Mucosa of gallbladder (tissue), 1 donor: ENCODE measurements at places on chromosomes 3 and 15. TPM values are rescaled to one million over a fixed set of nuclear protein-coding genes. Genes with fewer than 3 reads are reported as not detected.

GRCh38 chr3:56119575-56120349, 348.5 kb downstream of the ERC2 start:
- DNase-seq = peak; percentile 11

DNA sequence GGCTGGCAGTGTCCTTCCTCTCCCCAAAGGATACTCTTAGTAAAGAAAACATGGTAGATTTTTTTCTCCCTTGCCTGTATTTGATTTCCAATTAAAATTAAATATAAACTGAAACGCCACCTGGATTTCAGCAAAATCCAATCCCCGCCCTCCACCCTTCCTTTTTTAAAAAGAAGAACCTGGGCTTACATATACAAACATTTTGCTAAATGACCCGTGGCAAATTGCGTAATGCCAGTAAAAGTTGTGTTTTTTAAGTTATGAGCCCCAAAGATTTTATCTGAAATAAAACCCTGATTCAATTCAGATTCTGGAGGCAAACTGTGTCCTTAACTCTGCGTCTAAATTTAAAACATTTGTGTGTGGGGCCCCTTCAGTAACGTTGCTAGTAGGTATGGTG, 403.0 kb downstream of the FOXP1 start:
- no peak for DNase-seq

- DNase-seq = peak; percentile 19
Measured at GRCh38 chr3:23455084-23455483, 252.0 kb downstream of the UBE2E2 start.

GRCh38 chr15:50825946-50826345, 60.4 kb upstream of the SPPL2A start:
- no peak for DNase-seq

DNA sequence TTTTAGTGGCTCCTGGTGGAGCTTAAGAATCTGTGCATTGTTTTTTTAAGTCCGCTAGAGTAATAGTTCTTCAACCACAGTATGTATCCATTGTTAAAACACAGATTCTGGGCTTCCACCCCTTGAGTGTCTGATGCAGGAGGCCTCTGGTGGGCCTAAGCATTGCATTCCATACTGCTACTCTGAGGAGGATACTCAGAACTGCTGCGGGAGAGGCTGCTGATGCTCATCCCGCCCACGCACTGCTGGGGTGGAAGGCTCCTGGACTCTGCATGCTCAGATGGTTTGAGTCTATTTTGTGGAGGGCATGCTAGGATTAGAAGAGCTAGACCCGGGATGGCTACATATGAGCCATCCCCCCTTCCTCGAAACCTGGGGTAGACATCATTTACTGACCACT, 74.4 kb downstream of the THSD4 start:
- DNase-seq = no peak

DNA sequence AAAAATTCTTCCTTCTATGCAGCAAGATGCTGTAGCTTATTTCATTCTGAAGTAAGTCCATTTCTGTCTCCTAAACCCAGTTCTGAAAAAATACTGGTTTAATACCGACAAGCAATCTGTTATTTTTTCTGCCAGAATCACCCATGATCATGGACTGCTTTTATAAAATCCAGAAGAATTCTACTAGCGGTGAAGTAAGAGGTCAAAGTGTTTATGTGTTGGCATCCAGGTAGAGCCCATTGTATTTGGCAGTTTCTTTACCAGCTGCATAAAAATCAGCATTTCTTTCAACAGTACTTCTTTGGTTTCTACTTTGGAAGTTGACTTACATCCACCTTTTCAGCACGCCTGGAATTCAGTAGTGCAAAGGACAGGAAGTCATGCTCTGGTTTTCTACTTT, 484.8 kb downstream of the NAALADL2 start:
- no peak for DNase-seq

- DNase-seq = no peak
Measured at GRCh38 chr15:63447017-63447676, 57.2 kb upstream of the USP3 start.

DNA sequence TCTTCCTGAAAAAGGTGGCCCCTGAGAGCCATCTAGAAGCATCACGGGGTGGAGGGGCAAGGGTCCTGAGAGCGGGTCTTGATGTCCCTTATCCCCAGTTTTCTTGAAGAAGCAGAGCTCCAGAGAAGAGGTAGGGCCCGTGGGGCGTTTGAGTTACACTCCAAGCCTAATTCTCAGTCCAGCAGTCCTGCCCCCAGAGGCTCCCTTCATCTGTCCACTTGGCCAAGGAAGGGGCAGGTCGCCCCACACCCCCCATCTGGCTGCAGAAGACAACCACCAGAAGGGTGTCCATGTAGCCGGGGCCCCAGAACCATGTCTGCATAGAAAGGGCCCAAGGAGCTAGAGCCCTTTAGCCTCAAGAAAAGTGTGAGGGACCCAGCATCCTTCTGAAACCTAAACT, 25.5 kb upstream of the RPL32 start:
- no peak for DNase-seq

GRCh38 chr3:51968883-51969678, 1.8 kb upstream of the PCBP4 start:
- DNase-seq = no peak

DNA sequence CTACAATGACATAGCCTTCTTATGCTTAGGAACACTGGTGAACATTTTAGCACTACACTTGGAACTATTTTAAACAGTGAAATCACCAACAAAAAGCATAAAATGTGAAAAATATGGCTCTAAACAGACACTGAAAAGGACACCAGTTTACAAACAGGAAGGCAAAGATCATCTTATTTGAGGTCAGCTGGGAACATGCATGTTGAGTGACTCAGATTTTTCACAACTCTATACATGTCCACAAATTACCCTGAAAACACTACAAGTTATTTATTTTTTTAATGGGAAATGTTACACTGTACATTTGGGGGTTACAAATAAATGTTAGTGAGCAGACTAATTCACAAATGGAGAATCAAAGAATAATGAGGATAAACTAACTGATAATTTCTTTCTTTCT, 12.5 kb upstream of the GK5 start:
- no peak for DNase-seq

DNA sequence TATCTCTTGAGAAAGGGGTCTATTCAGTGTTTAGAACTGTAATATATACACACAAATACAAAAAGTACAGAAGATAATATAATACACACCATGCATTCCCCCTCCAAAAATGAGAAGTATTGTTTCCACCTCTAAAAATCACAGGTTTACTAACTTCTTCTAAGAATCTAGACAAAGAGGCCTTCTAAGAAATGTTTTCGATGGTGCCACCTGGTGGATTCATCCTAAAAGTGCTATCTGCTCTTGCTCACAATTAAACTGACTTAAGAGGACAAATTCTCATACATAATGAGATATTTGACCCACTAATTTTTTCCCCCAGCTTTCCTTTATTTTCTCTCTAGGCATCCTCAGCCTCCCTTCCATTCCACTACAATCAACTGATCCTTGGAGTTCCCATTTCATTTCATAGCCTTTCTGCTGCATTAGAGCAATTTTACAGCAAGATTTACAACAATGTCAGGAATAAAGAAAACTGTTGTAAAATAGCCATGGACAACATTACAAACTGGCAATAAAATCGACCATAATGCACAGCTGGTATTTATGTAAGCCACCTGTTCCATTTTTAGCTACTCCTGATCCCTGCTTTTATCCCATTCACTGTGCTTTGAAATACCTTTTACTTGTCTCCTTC, 124.6 kb downstream of the ARRDC4 start:
- peak; percentile 62 for DNase-seq

DNA sequence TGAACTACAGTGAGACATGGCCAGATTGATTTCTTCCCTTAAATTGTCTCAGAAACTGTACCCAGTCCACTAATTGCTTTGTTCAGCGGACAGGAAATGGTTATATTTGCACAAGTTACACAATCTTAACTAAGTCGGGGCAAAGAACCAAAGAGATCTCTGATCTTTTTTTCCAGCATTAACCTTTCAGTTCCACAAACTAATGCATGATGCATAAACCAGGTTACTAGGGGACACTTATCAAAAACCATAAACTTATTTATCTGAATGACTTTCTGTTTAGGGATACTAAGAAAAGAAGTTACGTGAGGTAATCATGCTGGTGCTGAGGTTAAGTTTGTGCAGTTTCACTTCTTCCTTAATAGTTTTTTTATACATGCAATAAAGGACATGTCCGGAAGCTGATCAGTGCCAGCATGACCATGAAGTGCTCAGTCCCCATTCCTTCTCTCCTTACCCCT, 22.4 kb downstream of the FNDC3B start:
- DNase-seq = no peak

Gene NMB
- 8.1 TPM for total RNA-seq

Gene RFX7
- total RNA-seq = 15.9 TPM

Gene DNASE1L3
- total RNA-seq = 2.3 TPM

Gene KLHL24
- 106 TPM for total RNA-seq

Gene CERS3
- total RNA-seq = not detected

Gene PPCDC
- 17.3 TPM for total RNA-seq

Gene BUB1B
- total RNA-seq = 1.4 TPM

Gene CCDC71
- total RNA-seq = 21.6 TPM

Gene NOX5
- total RNA-seq = 0.26 TPM

Gene DNAH1
- total RNA-seq = 13.8 TPM

Gene SV2B
- 0.35 TPM for total RNA-seq

Gene NPHP3
- total RNA-seq = 19.2 TPM

Gene ADGRG7
- 2.0 TPM for total RNA-seq

Gene CHRM5
- not detected for total RNA-seq
